ENCODE measurements at places on chromosomes 3 and 15.

DNA sequence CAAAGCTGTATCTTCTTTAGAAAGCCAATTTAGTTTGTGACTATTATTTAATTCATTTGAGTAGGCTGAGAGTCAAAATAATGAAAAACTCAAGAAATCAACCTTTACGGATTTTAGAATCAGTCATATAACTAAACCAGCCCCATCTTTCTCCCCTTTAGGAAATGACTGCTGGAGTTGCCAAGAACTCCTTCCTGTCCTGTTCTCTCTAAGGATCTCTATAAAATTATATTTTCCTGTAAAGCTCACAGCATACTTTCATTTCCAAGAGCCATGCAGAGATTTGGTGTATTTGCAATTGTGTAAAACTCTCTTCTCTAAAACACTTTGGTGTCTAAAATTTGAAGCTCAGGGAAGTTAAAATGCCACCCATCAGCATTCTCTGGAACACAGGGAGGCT lies 323.4 kb upstream of the GBE1 start:
- DNase-seq: no peak

GRCh38 chr15:66472176-66472999 lies 25.2 kb downstream of the SNAPC5 start:
- DNase-seq: peak; percentile 80

GRCh38 chr3:64813326-64813725 lies 125.5 kb upstream of the ADAMTS9 start:
- no peak for DNase-seq

DNA sequence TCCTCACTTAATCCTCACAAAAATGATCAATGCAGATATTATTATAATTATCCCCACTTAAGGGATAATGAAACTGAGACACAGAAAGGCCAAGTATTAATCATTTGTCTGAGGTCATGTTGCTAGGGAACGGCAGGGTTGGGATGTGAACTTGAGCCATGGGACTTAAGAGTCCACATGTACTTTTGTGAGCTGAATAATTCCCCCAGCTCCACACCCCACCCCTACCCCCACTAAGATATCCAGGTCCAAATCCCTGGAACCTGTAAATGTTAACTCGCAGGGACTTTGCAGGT lies 290.5 kb upstream of the GADL1 start:
- no peak for DNase-seq

DNA sequence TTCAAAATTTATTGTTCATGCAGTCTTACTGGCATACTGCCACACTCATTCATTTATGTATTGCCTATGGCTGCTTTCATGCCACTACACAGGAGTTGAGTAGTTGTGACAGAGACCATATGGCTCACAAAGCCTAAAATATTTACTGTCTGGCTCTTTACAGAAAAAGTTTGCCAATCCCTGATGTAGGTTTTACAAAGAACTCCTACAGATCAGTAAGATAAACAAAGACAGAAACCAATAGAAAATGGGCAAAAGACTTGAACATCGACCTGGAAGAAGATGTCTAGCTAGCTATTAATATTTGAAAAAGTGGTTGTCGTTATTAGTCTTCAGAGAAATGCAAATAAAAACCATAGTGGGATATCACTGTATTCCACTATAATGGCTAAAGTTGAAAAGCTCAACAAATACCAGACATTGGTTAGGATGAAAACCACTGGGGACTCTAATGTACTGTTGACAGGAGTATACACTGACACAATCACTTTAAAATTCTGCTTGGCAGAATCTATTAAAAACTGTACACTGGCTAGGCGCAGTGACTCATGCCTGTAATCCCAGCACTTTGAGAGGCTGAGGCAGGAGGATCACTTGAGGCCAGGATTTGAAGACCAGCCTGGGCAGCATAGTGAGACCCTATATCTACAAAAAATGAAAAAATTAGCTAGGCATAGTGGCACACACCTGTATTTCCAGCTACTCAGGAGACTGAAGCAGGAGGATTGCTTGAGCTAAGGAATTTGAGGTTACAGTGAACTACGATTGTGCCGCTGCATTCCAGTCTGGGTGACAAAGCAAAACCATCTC lies 87.7 kb downstream of the NEO1 start:
- DNase-seq: no peak

DNA sequence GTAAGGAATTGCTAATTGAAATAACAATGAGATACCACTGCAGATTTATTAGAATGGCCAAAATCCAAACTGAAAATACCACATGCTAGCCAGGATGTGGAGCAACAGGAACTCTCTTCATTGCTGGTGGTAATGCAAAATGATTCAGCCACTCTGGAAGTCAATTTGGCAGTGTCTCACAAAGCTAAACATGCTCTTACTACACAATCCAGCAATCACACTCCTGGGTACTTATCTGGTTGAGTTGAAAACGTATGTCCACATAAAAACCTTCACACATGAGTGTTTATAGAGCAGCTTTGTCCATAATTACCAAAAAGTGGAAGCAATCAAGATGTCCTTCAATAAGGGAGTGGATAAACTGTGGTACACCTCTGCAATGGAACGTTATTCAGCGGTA lies 113.3 kb downstream of the SMAD6 start:
- no peak for DNase-seq

- DNase-seq: no peak
These were observed 13.2 kb downstream of the IQCB1 start for GRCh38 chr3:121821421-121822199.

- no peak for DNase-seq
These were observed 49.7 kb downstream of the MINAR1 start for GRCh38 chr15:79481793-79482192.

GRCh38 chr15:71080166-71080565 lies 35.1 kb upstream of the THSD4 start:
- no peak for DNase-seq

GRCh38 chr3:58560771-58561311 lies 16.4 kb downstream of the FAM107A start:
- DNase-seq: no peak

GRCh38 chr3:59081071-59081470 lies 31.2 kb upstream of the CFAP20DC start:
- no peak for DNase-seq

All from GM13976 (cell line).